ENCODE measurements at places on chromosomes 12 and 14. TPM values are rescaled to one million over a fixed set of nuclear protein-coding genes. Genes with fewer than 3 reads are reported as not detected.
A peak's percentile ranks its signal among the peaks of the same experiment; 100 is the strongest.

DNA sequence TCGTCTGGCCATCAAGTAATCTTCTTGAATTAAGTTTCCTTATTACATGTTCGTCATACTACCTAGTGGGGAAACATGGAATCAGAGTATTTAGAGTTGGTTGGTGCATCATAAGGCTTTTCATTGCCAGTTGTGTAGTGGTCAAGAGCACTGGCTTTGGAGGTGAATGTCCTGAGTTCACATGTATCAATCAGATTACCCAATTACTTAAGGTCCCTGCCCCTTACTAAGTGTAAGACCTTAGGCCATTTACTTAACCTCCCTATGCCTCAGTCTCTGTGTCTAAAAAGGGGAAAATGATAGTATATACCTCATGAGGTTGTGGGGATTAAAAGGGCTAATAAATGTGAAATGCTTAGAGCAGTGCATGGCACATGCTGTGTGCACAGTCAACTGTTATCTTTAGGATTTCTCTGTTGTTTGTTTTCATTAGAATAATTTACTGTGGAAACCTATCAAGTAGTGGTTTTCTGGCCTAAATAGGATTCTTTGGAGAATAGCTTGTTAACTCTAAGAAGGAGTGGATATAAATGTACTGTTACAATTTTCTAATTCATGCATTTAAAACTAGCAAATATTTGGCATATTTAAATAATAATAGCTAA is 27.0 kb downstream of the MSRB3 start:
- H3K36me3 ChIP-seq = no peaks in the 10 kb centered on the region
- H3K27ac ChIP-seq = no peak overlapping the region
- H3K27me3 ChIP-seq = peaks cover 31% of the 10 kb centered on the region
- no peaks in the 10 kb centered on the region for H3K4me1 ChIP-seq

- H3K4me1 ChIP-seq = peaks cover 16% of the 10 kb centered on the region
- no peaks in the 10 kb centered on the region for H3K27me3 ChIP-seq
- H3K27ac ChIP-seq = no peak overlapping the region
- no peaks in the 10 kb centered on the region for H3K36me3 ChIP-seq
- no peak overlapping the region for H3K4me3 ChIP-seq
Observed at GRCh38 chr14:104810316-104810715, 9.4 kb downstream of the ZBTB42 start.

- no peaks in the 10 kb centered on the region for H3K36me3 ChIP-seq
- DNase-seq = no peak
- H3K4me3 ChIP-seq = no peak overlapping the region
- H3K27ac ChIP-seq = no peak overlapping the region
- H3K27me3 ChIP-seq = no peaks in the 10 kb centered on the region
Observed at GRCh38 chr12:115308918-115309317, 624.9 kb upstream of the TBX3 start.

- H3K36me3 ChIP-seq = no peaks in the 10 kb centered on the region
- H3K27me3 ChIP-seq = peaks cover 20% of the 10 kb centered on the region
- no peak for DNase-seq
- no peak overlapping the region for H3K4me3 ChIP-seq
- no peak overlapping the region for H3K27ac ChIP-seq
- H3K4me1 ChIP-seq = peaks cover 4% of the 10 kb centered on the region
Observed at GRCh38 chr14:72060917-72061316, 128.7 kb downstream of the RGS6 start.

DNA sequence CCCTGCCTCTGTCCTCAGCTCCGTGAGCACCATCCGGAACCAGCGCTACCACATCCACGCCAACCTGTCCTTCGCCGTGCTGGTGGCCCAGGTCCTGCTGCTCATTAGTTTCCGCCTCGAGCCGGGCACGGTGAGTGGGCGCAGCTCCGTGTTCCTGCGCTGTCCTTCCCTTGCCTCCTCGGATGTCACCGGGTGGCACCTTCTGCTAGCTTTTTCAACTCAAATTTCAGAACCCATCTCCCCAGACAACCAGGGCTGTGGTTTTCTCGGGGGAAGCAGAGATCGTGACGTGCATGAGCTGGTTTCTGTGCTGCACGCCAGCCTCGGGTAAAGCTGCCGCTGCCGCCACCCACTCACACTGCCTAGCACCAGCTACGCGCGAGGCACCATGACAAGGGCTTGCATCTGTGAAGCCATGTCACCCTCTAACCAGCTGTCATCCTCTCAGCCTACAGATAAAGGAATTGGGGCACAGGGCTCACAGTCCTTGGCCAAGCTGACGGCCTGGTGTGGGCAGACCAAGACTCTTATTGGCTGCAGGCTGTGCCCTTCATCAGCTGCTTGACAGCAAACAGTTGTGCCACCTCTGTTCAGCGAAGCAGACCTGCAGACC is 152.1 kb downstream of the ADGRD1 start:
- H3K27me3 ChIP-seq = no peaks in the 10 kb centered on the region
- H3K4me3 ChIP-seq = no peak overlapping the region
- peak; percentile 35 for DNase-seq

- no peaks in the 10 kb centered on the region for H3K4me1 ChIP-seq
- no peak overlapping the region for H3K27ac ChIP-seq
- no peaks in the 10 kb centered on the region for H3K27me3 ChIP-seq
- no peaks in the 10 kb centered on the region for H3K36me3 ChIP-seq
Observed at GRCh38 chr12:40853221-40853620, 161.0 kb downstream of the CNTN1 start.

DNA sequence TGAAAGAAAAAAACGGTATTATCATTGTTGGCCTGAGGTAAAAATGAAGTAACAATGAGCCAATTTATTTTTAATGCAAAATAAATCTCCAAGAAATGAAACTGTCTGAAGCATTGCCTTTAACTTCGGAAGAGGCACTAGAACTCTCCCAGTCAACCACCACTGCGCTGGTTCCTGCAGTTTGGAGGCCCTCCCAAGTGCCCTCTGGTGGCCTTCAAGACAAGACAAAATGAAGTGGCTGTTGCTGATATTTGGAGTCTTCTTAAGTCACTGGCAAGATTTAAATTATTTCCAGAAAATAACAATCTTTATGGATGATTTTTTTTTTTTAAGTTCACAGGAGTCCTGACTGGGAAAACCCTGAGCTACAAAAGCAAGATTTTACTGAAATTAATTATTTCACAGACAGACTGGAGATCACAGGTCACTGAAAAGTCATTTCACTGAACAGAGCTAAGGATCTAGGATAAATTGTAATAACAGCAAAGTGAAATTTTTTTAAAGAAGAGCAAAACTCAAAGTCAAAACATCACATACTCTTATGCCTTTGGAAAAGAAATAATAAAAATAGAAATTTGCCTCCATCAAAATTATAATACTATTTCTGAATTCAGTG is 58.2 kb downstream of the DICER1 start:
- peaks cover 64% of the 10 kb centered on the region for H3K36me3 ChIP-seq
- H3K27me3 ChIP-seq = no peaks in the 10 kb centered on the region
- peak; percentile 46 for DNase-seq
- H3K4me1 ChIP-seq = peaks cover 12% of the 10 kb centered on the region
- no peak overlapping the region for H3K27ac ChIP-seq

DNA sequence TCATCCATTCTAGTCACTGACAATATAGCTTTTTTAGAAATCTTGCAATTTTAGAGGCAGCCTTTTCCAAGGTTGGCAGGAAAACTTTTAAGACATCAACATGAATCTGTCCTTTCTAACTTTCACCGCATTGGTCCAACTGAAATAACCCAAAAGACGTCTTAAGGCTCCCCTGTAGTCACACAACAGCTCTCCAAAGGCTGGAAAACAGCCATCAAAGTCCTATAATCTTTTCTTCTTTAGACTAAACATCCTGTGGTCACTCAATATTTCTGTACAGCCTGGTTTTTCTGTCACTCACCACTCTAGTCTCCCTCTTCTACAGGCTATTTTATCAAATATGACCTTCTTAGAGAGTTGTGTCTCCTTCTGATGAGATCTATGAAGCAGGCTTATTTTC is 4.5 kb upstream of the PTPRB start:
- no peak for DNase-seq
- peaks cover 8% of the 10 kb centered on the region for H3K4me1 ChIP-seq
- H3K27me3 ChIP-seq = peaks cover 2% of the 10 kb centered on the region
- no peak overlapping the region for H3K27ac ChIP-seq

DNA sequence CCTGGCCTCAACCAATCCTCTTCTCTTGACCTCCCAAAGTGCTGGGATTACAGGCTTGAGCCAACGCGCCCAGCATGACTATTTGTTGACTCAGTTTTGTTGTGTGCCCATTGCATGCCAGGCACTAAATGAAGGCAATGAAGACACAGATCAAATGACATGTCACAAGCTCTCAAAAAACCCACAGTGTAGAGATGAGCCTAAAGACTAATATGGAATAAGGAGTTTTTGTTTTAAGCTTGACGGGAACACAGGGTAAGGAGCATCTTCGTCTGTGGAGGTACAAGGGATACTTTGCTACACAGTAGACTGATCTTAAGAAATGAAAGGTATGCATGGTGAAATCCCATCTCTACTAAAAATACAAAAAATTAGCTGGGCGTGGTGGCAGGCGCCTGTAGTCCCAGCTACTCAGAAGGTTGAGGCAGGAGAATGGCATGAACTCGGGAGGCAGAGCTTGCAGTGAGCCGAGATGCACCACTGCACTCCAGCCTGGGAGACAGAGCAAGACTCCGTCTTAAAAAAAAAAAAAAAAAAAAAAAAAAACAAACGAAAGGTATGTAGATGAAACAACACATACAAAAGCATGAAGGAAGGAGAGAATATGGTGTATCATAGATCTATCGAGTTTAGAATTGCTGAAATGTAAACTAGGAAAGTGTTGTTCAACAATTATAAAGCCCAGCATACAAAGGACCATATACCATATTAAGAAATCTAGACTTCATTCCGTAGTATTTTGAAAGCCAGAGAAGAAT is 122.1 kb upstream of the PTPRB start:
- peaks cover 2% of the 10 kb centered on the region for H3K27me3 ChIP-seq
- H3K4me3 ChIP-seq = no peak overlapping the region
- no peaks in the 10 kb centered on the region for H3K36me3 ChIP-seq
- no peak for DNase-seq
- peaks cover 2% of the 10 kb centered on the region for H3K4me1 ChIP-seq

DNA sequence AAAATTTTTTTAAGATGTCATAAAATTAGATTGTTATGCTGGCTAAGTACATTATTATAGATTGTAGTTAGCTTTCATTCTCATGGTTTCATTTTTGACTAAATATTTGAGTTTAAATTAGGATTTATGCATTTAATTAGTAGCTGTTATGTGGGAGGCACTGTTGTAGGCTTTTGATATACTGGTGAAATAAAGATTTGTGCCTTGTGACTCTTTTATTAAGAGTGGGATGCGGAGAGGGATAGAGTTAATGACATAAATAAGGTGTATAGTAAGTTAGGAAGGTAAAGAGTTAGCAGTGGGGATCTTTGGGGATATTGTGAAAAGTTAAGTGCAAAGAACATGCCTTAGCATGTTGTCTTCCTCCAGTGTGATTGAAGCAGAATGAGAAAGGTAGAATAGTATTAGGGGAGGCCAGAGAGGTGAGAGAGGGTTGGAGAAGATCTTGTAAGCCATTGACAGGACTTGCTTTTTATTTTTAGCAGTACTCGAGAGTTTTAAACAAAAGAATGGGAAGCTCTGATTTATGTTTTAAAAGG is 8.8 kb downstream of the ARHGAP5 start:
- peaks cover 9% of the 10 kb centered on the region for H3K36me3 ChIP-seq
- no peaks in the 10 kb centered on the region for H3K27me3 ChIP-seq
- no peak for DNase-seq
- peaks cover 16% of the 10 kb centered on the region for H3K4me1 ChIP-seq
- no peak overlapping the region for H3K27ac ChIP-seq

DNA sequence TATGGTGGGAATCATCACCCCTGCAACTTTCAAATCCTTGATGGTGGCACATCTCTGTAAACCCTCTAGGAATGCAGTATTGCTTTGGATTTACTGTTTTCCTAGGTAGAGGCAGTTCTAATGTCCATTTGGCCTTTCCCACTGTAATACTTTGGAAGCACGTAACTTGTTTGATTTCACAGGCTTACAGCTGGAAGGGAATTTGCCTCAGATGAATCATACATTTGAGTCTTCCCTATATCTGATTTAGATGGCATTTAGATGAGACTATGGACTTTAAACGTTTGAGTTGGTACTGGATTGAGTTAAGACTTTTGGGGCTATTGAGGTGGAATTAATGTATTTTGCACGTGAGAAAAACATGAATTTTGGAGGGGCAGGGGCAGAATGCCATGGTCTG is 35.9 kb downstream of the DAAM1 start:
- no peak overlapping the region for H3K4me3 ChIP-seq
- no peaks in the 10 kb centered on the region for H3K27me3 ChIP-seq
- no peak overlapping the region for H3K27ac ChIP-seq
- no peak for DNase-seq
- peaks cover 7% of the 10 kb centered on the region for H3K36me3 ChIP-seq

- H3K4me1 ChIP-seq = no peaks in the 10 kb centered on the region
- no peak overlapping the region for H3K27ac ChIP-seq
- no peaks in the 10 kb centered on the region for H3K36me3 ChIP-seq
- DNase-seq = no peak
Observed at GRCh38 chr14:53551862-53552261, 398.7 kb upstream of the DDHD1 start.

GRCh38 chr14:34605461-34605860 is 24.5 kb downstream of the SNX6 start:
- no peak overlapping the region for H3K4me3 ChIP-seq
- no peak for DNase-seq
- no peaks in the 10 kb centered on the region for H3K27me3 ChIP-seq
- no peak overlapping the region for H3K27ac ChIP-seq
- H3K36me3 ChIP-seq = peaks cover 59% of the 10 kb centered on the region

- H3K27ac ChIP-seq = no peak overlapping the region
- no peak overlapping the region for H3K4me3 ChIP-seq
- H3K4me1 ChIP-seq = peaks cover 56% of the 10 kb centered on the region
- no peak for DNase-seq
- H3K27me3 ChIP-seq = no peaks in the 10 kb centered on the region
Observed at GRCh38 chr14:103396463-103396862, 11.2 kb downstream of the MARK3 start.

- no peak for DNase-seq
- H3K27me3 ChIP-seq = peaks cover 5% of the 10 kb centered on the region
- no peaks in the 10 kb centered on the region for H3K4me1 ChIP-seq
- H3K27ac ChIP-seq = no peak overlapping the region
Observed at GRCh38 chr12:66607147-66607546, 71.7 kb downstream of the GRIP1 start.

DNA sequence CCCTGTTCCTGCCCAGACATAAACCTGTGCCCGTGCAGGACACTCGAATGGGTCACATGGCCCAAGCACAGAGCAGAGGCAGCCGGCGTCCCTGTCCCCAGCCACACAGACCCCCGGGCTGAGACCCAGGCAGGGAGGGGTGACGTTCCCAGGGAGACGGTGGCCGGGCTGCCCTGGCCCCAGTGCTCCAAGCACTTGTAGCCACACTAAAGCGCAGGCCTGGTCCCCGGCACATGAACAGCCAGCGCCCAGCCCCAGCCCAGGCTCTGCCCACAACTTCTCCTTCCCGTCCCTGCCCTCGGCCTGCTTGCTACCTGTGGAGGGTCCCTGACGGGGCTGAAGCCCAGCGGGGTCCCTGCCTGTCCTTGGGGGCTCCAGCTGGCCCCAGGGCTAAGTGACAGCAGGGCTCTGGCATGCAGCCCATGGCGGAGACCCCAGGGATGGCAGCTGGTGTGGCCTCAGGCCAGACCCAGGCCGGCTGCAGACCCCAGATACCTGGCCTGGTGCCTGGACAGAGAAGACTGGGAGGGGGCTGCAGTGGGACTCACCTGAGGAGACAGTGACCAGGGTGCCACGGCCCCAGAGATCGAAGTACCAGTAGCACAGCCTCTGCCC is 338.4 kb downstream of the TMEM121 start:
- H3K27me3 ChIP-seq = peaks cover 2% of the 10 kb centered on the region
- DNase-seq = no peak
- no peak overlapping the region for H3K4me3 ChIP-seq

Gene PLA2G1B
- not detected for total RNA-seq

Gene VSX2
- total RNA-seq = not detected

Gene NXPH4
- total RNA-seq = 1.1 TPM

Gene CEBPE
- 0.83 TPM for total RNA-seq

Gene SERPINA1
- total RNA-seq = 0.43 TPM

Gene RFX4
- total RNA-seq = not detected

Gene AJUBA
- total RNA-seq = 1.2 TPM

Gene KRT7
- 9.3 TPM for total RNA-seq

Measured in activated CD4-positive, alpha-beta memory T cell treated with anti-CD3 and anti-CD28 coated beads, Interleukin-2, amount 10 ng/mL, durations not matched to agents 7 days and 5 days (primary cell).